ENCODE measurements at places on chromosomes 12 and 14. TPM values are rescaled to one million over a fixed set of nuclear protein-coding genes. Genes with fewer than 3 reads are reported as not detected.

The AKAP5 gene
- 1.5 TPM for total RNA-seq

The TAS2R8 gene
- not detected for total RNA-seq

The TMEM253 gene
- total RNA-seq, result not detected

The KRT6A gene
- not detected for total RNA-seq

The NANOG gene
- total RNA-seq, result not detected

The PTCSC3 gene
- not detected for total RNA-seq

Data from T-helper 2 cell treated with Interferon-gamma antibody and Interleukin-4, amounts not matched to agents 100 ng/mL and 5 ng/mL, for 36 hours (primary cell).